ENCODE measurements at places on chromosomes 12 and 14.

DNA sequence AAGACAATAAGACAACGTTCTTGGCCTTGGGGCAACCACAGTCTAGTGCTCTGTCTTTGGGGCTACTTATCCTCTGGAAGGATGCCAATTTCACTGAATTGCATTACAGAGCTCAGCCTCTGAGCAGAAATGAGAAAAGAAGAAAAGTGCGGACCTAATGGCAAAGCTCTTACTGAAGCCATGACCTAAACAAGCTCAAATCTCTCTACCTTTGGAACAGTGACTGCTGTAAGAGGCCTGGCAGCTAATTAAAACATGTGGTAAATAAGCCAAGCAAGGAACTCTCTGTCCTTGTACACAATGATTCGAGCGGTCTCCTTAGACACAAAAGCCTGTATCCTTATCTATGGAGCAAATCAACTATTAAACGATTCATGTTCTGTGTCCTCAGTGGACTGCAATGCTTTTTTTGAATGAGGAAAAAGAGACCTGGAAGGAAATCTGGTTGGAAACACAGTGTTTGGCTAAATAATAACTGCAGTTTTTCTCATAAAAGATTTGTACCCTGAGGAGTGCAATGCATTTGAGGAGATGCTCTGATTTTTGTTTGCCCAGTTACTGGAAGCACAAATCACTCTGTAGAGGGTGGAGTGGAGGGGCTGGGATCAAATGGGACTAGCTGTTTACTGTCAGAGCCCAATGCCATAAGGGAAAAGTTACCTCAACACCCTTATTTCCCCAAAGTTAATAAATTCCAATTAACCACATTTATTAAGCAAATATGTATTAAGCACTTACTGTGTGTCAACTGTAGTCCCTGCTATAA is 113.9 kb downstream of the NDUFA12 start:
- no peak for DNase-seq

DNA sequence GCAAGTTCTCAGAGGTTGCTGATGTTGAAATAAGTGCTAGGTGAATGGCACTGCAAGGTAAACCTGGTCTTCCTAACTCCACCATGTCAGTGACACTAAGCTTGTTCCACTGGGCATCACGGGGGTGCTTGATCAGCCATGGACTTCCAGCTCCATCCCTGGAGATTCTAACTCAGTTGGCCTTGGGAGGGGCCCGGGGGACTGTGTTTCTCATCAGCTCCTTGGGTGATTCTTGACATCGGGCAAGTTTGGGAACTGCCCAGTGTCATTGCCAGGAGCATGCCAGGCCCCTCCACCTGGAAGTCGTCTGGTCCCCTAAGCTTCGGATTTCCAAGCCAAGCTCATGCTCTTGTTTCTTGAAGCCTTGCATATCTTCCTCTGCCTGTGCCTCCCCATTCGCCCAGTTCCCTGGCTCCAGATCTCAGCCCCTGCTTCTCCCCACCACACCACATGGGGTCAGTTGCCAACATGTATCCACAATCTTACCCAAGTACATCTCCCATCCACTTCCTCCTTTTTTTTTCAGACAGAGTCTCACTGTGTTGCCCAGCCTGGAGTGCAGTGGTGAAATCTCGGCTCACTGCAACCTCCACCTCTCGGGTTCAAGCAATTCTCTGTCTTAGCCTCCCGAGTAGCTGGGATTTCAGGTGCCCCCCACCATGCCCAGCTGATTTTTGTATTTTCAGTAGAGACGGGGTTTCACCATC is 30.7 kb upstream of the RFLNA start:
- DNase-seq = no peak

GRCh38 chr14:95614349-95614748 is 71.9 kb upstream of the TCL1B start:
- no peak for DNase-seq

DNA sequence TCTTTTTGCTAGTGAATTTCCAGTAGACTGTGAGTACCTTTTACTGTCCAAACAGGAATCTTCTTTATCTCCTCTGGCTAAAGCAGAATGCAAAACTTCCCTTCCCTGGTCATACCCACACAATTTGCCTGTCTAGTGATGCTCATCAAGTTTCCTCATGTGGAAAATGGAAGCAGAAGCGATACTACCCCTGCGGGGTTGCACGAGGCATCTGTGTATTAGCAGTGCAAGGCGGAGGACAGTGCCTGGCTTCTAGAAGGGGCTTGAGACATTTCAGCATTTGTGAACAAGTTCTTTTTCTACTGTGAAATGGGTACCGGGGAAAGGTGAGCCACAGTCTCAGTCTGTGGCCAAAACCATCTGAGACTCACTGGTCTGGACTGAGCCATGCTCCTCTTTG is 340.9 kb downstream of the AACS start:
- no peak for DNase-seq

DNA sequence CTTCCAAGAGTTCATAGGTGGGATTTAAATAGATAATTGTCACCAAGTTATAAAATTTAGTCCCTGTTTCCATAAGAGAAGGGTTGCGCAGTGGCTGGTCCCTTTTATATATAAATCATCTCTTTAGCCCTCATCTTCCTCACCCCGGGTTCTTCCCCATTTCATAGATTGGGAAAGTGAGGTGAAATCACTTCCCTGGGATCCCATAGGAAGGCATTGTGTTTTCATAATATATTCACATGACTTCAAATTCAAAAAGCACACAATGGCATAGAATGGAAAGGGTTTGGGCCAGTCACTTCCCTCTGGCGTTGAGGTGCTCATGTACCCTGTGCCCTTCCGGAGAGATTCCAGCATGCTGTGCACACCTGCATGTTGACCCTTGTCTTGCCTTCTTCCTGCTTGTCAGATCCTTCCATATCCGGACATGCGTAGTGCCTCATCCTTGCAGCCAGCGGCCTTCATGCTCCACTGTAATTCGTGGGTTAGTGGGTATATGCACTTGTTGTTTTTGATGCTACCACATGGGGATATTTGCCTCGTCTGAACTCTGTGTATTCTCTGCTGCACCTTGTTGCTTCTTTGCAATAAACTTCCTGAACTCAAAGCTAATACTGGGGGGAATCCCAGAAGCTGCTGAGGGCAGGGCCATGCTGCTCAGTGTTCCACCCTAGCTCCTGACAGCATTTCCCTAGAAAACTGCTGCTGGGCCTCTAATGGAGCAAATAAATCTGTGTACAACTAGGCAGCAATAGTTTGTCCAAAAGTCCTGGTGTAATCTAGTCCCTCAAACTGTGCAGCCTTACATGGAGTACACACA is 59.6 kb downstream of the ANAPC7 start:
- no peak for DNase-seq

- DNase-seq = no peak
Measured at GRCh38 chr14:104816616-104816884, 15.6 kb downstream of the ZBTB42 start.

- DNase-seq = no peak
Measured at GRCh38 chr12:53241623-53242412, 9.8 kb upstream of the RARG start.

- no peak for DNase-seq
Measured at GRCh38 chr14:90645842-90646443, 170.3 kb downstream of the TTC7B start.

DNA sequence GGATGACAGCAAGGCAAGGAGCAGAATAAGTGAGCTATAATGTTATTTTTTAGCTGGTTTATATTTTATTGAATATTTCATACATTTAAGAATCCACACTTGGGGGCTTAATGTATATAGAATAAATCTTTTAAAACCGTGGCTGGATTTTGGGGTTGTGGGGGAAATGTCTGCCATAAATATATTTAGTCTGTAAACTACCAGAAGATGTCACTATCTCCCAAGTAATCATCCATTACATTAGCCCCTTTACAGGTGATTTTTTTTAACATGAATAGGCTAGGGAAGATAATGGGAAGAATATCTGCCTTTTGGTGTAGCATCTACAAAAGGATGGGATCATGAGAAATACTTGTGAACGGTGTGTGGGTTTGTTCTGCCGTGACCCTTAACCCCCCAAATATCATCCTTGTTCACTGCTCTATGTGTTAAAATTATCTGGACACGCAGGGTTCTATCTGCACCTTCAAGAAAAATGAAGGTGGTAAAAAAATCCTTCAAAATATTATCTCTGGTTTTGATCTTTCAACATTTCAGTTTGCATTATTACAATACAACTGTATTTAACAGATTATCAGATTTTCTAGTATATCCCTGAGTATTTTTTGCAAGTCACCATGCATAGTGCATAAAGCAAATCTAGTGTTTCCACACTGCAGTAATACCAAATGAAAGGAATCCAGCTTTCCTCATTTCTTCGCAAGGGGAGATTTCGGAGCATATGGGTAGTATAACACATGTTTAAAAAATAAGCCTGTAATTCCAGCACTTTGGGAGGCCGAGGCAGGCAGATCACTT is 8.0 kb upstream of the SLC17A8 start:
- no peak for DNase-seq

All from stimulated activated CD8-positive, alpha-beta memory T cell treated with anti-CD3 and anti-CD28 coated beads, Interleukin-12 subunit alpha, Interleukin-12 subunit beta, amount 100 ng/mL, for 4 hours (primary cell).